ENCODE measurements at places on chromosomes 1 and 21.

DNA sequence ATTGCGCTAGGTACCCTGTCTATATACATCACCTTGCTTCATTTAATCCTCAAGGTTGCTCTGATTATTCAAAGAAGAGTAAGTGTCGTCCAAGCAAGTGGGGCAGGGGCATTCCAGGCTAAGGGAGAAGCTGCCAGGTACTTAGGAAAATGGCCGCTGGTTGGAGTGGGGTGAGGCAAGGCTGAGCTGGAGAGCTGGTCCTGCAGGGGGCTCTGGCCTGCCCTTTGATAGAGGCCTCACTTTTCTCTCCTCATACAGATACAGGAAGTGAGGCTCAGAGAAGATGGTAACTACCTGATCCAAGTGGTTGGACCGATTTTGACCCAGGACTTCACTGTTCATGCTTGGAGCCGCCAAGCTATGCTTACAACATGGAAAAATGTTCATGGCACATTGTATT lies 86.9 kb upstream of the ZBTB40 start:
- no peak overlapping the region for H3K4me3 ChIP-seq
- peaks cover 4% of the 10 kb centered on the region for H3K4me1 ChIP-seq

- H3K27ac ChIP-seq, result no peak overlapping the region
- H3K27me3 ChIP-seq, result no peaks in the 10 kb centered on the region
- H3K36me3 ChIP-seq, result peaks cover 45% of the 10 kb centered on the region
- peak; percentile 75 for DNase-seq
These were observed 33.5 kb downstream of the UBE2G2 start for GRCh38 chr21:44767834-44768831.

DNA sequence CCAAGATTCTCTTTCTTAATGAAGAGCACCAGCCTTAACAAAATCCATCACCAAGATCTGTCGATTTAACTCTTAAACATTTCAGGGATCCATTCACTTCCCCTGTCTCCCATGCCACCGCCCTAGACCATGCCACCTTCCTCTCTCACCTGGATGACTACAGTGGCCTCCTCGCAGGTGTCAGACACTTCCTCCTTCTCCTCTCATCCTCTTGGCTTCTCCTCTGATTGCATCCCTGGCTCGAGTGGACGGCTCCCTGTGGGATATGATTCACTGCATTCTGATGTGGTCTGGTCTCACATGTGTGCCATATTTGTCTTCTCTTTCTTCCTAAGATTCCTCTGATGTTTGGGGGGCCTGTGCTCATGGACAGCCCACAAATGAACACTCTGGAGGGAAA lies 66.4 kb upstream of the KLHDC7A start:
- H3K4me3 ChIP-seq, result no peak overlapping the region
- no peak overlapping the region for H3K27ac ChIP-seq
- H3K36me3 ChIP-seq, result peaks cover 30% of the 10 kb centered on the region

DNA sequence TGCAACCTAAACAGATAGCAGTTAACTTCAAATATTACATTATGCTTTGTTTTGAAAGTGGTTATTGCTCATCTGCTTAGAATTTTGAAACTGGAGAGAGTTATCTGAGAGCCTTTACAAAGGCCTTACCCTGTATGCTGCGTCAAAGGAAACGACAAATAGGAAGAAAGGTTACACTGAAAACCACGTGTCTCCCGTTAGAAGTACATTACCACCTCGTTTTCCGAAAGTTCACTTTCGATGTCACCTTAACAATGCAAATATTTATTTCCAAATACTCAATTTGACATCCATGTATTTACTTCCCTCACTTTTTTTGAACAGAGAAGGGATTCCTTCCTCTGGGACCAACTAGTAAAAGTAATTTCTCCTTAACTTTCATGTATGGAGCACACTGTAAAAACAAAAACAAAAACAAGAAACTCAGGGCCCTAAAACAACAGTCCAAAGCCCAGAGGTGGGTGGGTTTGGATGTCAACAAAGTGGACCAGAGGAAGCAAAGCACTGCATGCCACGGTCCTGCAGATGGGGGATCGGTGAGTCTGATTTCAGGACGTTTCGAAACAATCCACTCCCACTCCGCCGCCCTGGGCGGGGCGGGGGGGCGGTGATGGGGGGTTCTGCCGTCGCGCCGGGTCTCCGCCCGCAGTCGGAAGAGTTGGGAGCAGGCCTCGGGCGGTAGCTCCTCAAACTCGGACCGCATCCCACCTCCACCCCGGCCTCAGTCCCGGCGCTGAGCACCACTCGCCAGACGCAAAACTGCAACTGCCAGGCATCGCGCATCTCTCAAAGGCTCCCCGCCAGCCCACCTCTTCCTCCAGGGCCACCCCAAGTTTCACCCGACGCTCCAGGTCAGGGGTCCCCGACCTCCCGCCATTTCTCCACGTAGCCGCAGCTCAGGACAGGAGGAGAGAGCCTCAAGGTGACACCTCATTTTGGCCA lies 841 bp downstream of the ADSS2 start:
- H3K27me3 ChIP-seq, result no peaks in the 10 kb centered on the region
- 0 out of 2 replicates have a peak, but pooled peaks cover 6% of the 10 kb centered on the region for H3K36me3 ChIP-seq
- peak overlapping the region; percentile 92 for H3K4me3 ChIP-seq
- peak overlapping the region; percentile 57 for H3K27ac ChIP-seq
- DNase-seq, result peak; percentile 31
- H3K4me1 ChIP-seq, result peaks cover 8% of the 10 kb centered on the region

DNA sequence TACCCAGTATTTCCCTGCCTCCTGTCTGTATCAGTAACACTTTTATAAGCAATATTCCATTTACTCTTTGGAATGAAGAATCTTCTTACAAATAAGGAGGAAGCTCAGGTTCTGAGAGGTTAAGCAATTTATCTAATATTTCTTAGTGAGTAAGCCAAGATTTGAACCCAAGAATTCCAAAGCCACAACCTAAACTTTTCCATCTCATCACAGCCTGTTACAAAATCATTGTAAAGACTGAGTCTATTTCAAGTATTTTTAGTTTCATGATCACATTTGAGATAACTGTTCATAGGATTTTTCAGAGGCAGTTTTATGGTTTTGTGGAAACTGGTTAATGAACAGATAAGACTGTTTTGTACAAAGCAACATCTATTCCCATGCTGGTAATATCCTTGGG lies 29.8 kb upstream of the HHAT start:
- DNase-seq, result no peak
- no peaks in the 10 kb centered on the region for H3K27me3 ChIP-seq
- no peak overlapping the region for H3K4me3 ChIP-seq
- H3K4me1 ChIP-seq, result no peaks in the 10 kb centered on the region
- H3K36me3 ChIP-seq, result 0 out of 2 replicates have a peak, but pooled peaks cover 1% of the 10 kb centered on the region

GRCh38 chr1:219066631-219067349 lies 106.9 kb upstream of the LYPLAL1 start:
- H3K27ac ChIP-seq, result no peak overlapping the region
- H3K36me3 ChIP-seq, result peaks cover 5% of the 10 kb centered on the region
- DNase-seq, result no peak
- no peaks in the 10 kb centered on the region for H3K27me3 ChIP-seq
- H3K4me1 ChIP-seq, result no peaks in the 10 kb centered on the region
- H3K4me3 ChIP-seq, result no peak overlapping the region

DNA sequence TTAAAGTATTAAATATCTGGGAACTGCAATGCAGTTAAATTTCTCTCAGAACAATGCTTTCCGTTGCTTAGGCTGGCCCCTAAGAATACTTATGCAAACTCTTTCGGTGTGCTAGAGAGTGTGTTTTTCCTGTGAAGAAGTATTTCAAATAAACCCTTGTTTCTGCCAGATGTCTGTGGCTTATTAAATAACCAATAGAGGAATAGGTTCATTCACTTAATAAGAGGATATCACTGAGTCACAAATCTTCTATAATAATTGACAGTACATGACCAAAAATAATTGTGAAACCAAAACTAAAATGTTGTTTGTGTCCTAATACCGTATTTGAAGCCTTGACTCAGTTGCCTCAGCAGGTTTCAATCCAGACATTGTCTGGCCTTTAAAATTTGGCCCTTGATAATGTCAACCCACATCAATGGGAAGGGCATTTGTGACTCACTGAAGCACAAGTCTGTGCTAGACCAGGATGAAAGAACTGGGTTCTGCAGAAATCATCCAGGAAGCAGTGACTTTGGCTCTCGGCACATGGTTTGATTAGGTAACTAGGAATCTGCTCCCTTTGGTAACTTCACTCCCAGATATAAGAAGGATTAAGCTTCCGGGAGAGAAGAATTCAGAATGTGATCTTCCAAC lies 104.2 kb upstream of the BARHL2 start:
- no peak for DNase-seq
- no peak overlapping the region for H3K4me3 ChIP-seq
- H3K27me3 ChIP-seq, result no peaks in the 10 kb centered on the region
- H3K36me3 ChIP-seq, result no peaks in the 10 kb centered on the region
- H3K4me1 ChIP-seq, result no peaks in the 10 kb centered on the region
- no peak overlapping the region for H3K27ac ChIP-seq

DNA sequence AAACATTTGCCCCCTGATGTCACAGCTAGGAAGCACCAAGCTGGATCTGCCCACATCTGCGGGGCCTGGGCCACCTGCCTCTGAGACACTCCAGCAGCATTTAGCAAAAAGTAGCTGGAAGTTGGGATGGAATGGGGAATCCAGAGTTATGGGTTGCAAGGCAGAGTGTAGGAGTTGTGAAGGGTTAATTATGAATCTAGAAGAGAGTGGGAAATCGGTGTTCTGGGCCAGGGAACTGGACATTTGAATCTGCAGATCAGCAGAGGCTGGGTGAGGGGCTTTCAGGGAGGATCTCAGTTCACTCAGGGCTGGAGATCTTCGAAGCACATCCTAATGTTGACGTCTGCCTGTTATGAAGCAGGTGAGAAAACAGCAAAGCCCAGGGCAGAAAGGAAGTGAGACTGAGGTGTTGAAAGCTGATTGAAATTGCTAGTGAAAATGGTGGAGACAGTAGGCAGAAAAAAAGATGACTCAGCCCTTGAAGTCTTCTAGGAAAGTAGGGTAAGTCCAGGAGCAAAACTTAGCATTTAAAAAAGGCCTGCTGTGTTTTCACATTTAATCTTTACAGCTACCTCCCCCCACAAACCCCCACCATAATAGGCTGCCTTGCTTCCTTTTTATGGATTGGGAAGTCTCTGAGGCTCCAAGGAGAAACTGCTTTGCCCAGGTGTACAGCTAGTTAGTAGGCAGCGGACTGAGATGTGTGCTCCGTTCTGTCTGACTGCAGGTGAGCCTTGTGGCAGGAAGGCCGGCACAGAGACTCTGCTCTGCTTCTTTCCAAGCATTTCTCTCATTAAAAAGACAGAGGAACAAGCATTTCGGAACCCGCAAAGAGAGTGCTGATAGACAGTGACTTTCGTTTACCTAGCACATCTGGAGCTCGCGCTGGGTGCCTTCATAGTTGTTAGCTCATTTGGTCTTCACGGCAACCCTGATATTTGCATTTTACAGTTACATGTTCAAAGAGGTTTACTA lies 7.2 kb downstream of the VANGL1 start:
- H3K27me3 ChIP-seq, result no peaks in the 10 kb centered on the region
- peak overlapping the region; percentile 1 for H3K4me3 ChIP-seq
- H3K4me1 ChIP-seq, result peaks cover 19% of the 10 kb centered on the region
- H3K27ac ChIP-seq, result no peak overlapping the region

- H3K36me3 ChIP-seq, result no peaks in the 10 kb centered on the region
- no peaks in the 10 kb centered on the region for H3K27me3 ChIP-seq
- H3K4me1 ChIP-seq, result no peaks in the 10 kb centered on the region
- no peak overlapping the region for H3K4me3 ChIP-seq
- DNase-seq, result no peak
These were observed 27.2 kb upstream of the SLC22A15 start for GRCh38 chr1:115949156-115949555.

GRCh38 chr1:42923367-42924081 lies 35.1 kb downstream of the SLC2A1 start:
- H3K4me3 ChIP-seq, result peak overlapping the region; percentile 76
- H3K27me3 ChIP-seq, result no peaks in the 10 kb centered on the region
- peaks cover 5% of the 10 kb centered on the region for H3K4me1 ChIP-seq
- no peak for DNase-seq
- H3K27ac ChIP-seq, result peak overlapping the region; percentile 31

GRCh38 chr1:185200889-185201288 lies 43.9 kb downstream of the SWT1 start:
- H3K27me3 ChIP-seq, result no peaks in the 10 kb centered on the region
- peaks cover 35% of the 10 kb centered on the region for H3K36me3 ChIP-seq
- H3K27ac ChIP-seq, result no peak overlapping the region
- no peak overlapping the region for H3K4me3 ChIP-seq

GRCh38 chr1:87833166-87833565 lies 504.5 kb downstream of the LMO4 start:
- H3K4me1 ChIP-seq, result no peaks in the 10 kb centered on the region
- H3K27ac ChIP-seq, result no peak overlapping the region
- H3K36me3 ChIP-seq, result no peaks in the 10 kb centered on the region
- no peak for DNase-seq
- no peaks in the 10 kb centered on the region for H3K27me3 ChIP-seq

DNA sequence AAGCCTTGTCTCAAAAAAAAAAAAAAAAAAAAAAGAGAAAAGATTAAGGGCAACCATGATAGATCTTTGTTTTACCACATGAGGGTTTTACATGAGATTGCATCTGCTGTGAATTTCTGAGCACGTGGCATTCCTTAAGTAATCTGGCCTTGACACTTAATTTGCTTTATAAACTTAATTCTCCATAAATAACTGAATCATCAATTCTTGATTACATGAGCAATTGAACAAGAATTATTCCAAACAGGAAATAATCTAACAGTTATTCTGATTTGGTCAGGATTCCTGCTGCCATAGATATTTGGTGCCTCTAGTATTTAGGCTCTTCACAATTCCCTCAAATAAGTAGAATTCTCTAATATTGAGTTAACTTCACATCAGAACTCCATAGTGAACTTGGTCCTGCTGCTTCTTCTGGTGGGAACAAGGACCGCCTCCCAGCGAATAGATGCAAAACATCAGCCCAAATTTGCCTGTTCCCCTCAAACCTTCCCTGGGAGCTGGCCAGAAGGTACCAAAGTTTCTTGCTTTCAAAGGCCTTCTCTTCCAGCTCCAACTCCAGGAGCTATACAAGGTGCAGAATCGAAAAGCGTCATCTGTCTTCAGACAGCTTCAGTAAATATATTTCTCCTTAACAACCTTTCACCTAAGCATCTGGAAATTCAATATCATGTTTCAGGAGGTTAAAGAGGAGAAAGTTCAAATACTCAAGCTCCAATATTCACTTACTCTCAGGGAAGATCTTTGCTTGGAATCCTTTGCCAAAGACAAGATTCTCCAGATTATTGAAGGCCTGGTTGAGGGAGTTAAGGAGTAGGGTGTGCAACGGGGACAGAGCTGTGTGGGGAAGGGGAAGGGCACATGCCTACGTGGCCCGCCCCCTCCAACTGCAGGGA lies 1.0 kb downstream of the KRTCAP2 start:
- peaks cover 25% of the 10 kb centered on the region for H3K36me3 ChIP-seq
- DNase-seq, result no peak
- H3K4me1 ChIP-seq, result no peaks in the 10 kb centered on the region
- no peaks in the 10 kb centered on the region for H3K27me3 ChIP-seq

DNA sequence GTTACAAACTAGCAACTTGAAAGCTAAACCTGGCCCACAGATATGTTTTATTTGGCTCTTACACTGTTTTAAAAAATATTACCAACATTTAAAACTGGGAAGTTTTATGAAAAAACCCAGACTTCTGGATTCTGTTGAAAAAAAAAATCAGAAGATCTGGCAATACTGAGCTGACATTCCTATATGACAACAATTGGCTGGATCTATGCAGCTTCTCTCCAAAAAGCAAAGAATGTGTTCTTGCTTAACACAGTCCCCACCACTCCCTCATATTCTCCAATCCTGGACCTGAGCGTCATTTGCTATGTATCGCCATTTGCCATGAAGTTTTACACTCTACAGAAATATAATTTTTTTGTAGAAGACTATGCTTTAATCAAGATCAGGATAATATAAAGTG lies 859.6 kb downstream of the LTN1 start:
- H3K27me3 ChIP-seq, result no peaks in the 10 kb centered on the region
- H3K36me3 ChIP-seq, result peaks cover 10% of the 10 kb centered on the region
- H3K4me1 ChIP-seq, result no peaks in the 10 kb centered on the region
- H3K4me3 ChIP-seq, result no peak overlapping the region
- DNase-seq, result no peak

GRCh38 chr1:32984455-32985171 lies 20.0 kb upstream of the RNF19B start:
- peaks cover 11% of the 10 kb centered on the region for H3K4me1 ChIP-seq
- no peaks in the 10 kb centered on the region for H3K36me3 ChIP-seq
- no peak overlapping the region for H3K27ac ChIP-seq
- no peaks in the 10 kb centered on the region for H3K27me3 ChIP-seq
- DNase-seq, result peak; percentile 83

All from H9 (cell line).